ENCODE measurements at places on chromosomes 1 and 21.
A peak's percentile ranks its signal among the peaks of the same experiment; 100 is the strongest.

- DNase-seq = no peak
These were observed 50.4 kb downstream of the MIGA1 start for GRCh38 chr1:77829851-77830250.

DNA sequence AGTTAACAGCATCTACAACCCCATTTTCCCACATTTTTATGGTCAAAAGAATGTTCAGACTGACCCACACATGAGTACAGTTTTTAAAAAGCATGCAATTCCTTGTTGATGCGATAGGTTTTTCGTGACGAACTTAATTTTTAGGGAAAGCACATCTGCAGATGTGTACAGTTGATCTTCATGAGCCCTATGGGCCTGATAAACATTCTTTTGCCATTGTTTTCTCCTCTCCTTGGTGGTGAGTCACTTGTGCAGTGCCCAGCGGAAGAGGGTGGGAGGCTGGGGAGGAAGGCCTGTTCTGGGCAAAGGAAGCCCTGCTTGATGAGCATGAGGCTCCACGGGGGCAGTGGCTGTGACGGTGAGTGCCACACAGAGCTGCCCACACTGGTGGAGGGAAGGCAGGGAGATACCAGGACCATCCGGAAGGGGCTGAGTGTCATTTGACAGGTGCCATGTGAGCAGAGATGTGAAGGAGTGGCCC, 5.3 kb downstream of the ARF1 start:
- DNase-seq = peak; percentile 6

GRCh38 chr1:70536708-70537366, 125.8 kb downstream of the CTH start:
- no peak for DNase-seq

- no peak for DNase-seq
These were observed 240.2 kb downstream of the AJAP1 start for GRCh38 chr1:4894566-4894965.

GRCh38 chr1:10833630-10834557, 37.4 kb upstream of the CASZ1 start:
- DNase-seq = peak; percentile 14

Data from T-helper 2 cell (primary cell).